ENCODE measurements at places on chromosomes 11 and 22.

DNA sequence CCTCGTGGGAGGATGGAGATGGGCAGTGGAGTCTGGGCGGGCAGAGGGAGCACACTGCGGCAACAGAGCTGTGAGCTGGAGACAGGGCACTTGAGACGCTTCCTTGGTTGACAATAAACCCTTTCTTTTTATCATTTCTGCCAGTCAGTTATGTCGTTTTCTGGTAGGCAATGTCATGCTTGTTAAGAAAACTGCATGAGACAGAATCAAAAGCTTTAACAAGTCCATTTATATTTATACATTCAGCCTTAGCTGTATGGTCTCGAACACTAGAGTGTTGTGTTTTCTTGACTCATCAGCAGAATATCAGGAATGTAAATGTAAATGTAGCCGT is 31.9 kb downstream of the PPFIA1 start:
- no peak for DNase-seq

DNA sequence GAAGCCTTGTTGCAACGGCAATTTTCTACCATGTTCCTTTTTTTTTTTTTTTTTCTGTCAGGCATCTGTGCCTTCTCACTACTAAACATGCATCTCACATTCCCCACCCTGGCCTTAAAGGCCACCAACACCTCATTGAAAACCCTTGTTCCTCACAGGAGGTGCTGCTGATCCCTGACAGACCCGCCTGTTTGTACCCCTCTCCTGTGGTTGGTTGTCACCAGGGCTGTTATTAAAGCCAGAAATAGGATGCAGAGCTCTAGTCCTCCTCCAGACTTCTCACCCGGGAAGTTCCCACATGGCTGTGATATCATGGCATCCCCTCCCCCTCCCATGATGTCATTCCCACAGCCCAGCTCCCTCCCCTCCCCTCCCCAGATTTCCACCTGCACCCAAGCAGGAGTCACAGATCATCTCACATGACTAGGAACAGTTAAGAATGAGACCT is 302.8 kb upstream of the NCAM1 start:
- DNase-seq, result no peak

- DNase-seq, result no peak
These were observed 124.2 kb downstream of the SWAP70 start for GRCh38 chr11:9787981-9788521.

DNA sequence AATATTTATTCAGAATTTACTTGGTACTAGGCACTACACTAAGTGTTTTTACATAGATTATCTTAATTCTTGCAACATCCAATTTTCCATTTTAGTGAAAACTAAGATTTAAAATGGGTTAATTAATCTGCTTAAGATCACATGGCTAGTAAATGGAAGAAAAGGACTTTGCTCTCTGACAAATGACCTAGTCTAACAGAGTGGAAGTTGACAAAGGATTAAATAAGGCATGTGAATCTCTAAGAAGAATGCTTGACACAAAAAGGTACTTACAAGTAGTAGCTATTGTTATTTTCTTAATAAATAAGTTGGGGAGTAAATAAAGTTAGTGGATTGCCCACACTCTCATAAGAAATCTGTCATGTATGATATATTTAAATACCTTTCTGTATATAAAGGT is 584.8 kb downstream of the DLG2 start:
- no peak for DNase-seq

DNA sequence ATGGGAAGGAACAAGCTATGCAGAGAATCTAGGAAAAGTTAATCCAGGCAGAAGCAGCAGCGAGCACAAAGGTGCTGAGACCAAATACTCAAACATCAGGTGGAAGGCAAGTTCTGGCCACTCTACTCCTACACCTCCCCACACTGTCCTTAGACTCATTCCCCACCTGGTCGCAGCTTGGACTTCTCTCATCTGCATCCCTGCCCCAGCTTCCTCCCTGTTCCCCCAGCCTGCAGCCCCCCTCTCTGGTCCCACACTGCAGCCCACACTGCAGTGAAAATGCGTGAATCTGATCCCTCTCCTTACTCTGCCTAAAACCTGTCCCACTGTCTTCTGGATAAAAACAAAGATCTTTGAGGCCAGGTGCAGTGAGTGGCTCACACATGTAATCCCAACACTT is 9.1 kb downstream of the TPBGL start:
- DNase-seq, result no peak

- no peak for DNase-seq
These were observed 46.2 kb downstream of the AP2A2 start for GRCh38 chr11:971731-972365.

DNA sequence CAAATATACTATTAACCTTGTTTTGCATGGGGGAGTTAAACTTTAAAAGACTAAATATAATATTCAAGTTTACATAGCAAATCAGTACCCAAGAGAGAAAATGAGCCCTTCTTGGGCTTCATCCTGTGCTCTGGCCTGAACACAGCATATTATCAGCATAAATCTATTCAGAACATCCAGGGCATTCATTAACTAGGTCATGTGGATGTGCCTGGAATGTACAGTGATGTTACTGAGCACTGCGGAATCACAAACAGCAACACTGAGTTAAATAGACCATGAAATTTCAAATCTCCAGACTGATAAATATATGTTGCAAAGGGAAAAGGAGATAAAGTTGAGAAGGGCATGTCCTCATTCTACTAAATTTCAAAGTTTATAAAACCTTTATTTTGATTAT is 426.4 kb downstream of the AASDHPPT start:
- no peak for DNase-seq

DNA sequence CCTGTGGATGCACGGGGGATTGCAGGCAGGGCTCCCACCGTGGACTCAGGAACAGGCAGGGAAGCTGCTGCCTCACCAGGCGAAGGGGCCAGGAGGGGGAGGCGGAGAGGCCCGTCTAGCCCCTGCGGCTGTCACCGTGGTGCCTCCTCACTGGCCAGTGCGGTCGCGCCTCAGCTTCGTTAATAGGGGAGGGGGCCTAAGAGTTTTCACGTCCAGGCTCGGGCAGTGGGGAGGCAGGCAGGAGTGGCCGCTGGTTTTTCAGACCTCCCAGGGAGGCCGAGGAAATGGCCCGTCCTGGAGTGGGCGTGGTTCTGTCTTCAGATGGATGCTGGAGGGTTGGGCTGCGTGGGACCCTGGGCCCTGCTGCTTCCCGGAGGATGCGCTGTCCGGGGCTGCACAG is 91.1 kb upstream of the B3GAT1 start:
- DNase-seq, result no peak

GRCh38 chr22:48301421-48301820 is 1526.3 kb downstream of the BRD1 start:
- no peak for DNase-seq

GRCh38 chr11:88555829-88556202 is 218.3 kb upstream of the CTSC start:
- DNase-seq, result no peak

Measured in DMS 273 treated with DMSO at 0.1 percent for 48 hours (cell line).